Activated CD4-positive, alpha-beta T cell treated with anti-CD3 and anti-CD28 coated beads, Interleukin-2, amount 50 U/mL, for 24 hours (primary cell): ENCODE measurements at places on chromosomes 3 and 15.

GRCh38 chr3:186107215-186108105, 1.4 kb downstream of the ETV5 start:
- DNase-seq = no peak

GRCh38 chr15:89781891-89782618, 5.9 kb downstream of the MESP2 start:
- no peak for DNase-seq

DNA sequence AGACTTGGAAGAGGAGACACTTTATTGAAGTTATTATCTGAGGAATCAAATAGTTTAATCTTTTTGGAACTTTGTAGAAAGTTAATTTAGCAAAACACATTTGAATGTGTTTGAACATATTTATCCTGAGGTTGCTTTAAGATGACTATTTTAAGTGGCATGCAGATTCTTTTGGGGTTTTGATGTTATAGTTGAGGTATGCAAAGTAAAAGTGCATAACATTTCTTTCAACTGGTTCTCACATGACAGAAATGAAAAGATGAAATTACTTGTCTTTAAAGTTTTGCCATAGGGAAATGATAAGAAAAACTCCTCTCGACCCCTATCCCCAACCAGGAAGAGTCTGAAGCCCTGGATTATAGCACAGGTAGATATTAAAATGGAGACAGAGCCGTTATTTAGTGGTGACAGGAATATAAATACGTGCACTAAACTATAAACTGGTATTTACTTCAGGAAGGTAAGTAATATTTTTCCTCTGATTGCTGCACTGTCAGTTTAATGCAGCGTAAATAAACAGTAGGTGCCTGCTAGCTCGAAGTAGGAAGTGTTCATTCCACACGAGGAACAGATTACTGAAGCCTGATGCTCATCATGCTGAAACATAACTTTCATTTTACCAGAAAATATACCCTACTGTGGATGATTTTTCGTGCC, 15.1 kb upstream of the SATB1 start:
- no peak for DNase-seq

- no peak for DNase-seq
Measured at GRCh38 chr3:149282836-149283235, 50.6 kb downstream of the TM4SF18 start.

GRCh38 chr3:98454929-98455328, 8.1 kb upstream of the OR5K1 start:
- DNase-seq = no peak

DNA sequence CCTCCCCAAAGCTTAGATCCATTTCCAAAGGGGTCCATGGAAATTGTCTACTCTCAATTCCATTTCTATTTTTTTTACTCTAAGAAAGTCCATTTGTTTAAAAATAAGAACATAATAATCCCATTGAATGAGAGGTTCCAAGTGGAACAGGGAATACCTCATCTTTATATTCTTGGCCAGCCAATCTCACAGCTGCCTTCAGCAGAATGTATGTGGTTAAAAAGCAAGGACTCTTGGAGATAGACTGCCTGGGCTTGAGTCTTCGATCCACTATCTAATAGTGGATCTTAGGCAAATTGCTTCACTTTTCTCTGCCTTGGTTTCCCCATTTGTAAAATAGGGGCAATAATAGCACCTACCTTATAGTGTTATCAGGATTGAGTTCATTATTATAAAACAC, 24.5 kb upstream of the CAPN7 start:
- no peak for DNase-seq

GRCh38 chr15:79185199-79185598, 94.6 kb upstream of the RASGRF1 start:
- DNase-seq = no peak

DNA sequence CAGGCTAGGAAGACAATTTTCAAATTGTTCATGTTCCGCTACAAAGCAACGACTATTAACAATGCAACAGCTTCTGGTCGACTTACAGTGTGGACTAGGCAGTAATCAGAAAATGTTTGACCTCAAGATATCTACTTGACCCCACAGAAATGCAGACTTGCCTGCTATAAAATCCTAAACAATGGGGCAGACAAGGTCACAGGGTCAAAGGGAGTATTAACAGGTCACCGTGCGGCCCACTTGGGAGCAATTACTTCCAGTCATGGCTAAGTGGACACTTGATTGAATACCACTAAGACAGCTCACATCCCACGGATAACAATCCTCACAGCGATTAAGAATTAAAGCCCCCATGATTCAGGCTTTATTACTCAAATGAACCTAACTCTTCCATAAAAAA, 58.9 kb downstream of the FOXP1 start:
- DNase-seq = no peak

DNA sequence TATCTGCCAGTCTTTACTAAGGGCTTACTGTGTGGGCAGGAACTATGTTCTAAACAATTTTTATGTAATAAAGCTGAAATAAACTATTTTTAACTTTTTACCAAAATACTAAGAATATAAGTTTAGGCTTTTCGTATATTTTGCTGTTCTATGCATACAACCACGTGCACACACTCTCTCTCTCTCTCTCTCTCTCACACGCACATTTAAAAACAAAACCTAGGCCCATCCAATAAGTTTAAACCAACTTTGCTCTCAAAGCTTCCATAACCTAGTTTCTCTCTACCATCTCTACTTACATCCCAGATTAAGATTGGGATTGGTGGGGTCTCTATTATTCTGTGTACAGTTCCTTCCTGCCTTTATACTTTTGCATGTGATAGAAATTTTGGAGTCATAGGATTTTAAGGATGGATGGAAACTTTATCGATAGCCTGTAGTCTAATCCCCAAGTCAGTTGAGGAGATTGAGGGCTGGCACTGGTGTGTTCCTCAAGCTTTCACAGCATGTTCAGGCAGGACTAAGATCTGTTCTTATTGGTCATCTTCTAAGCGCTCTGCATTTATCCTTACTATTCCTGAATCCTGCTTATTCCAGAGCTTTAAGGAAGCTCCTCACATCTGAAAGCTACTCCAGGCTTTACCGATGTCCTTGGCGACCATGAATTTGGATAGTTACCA, 1.8 kb downstream of the GPR171 start:
- DNase-seq = no peak

DNA sequence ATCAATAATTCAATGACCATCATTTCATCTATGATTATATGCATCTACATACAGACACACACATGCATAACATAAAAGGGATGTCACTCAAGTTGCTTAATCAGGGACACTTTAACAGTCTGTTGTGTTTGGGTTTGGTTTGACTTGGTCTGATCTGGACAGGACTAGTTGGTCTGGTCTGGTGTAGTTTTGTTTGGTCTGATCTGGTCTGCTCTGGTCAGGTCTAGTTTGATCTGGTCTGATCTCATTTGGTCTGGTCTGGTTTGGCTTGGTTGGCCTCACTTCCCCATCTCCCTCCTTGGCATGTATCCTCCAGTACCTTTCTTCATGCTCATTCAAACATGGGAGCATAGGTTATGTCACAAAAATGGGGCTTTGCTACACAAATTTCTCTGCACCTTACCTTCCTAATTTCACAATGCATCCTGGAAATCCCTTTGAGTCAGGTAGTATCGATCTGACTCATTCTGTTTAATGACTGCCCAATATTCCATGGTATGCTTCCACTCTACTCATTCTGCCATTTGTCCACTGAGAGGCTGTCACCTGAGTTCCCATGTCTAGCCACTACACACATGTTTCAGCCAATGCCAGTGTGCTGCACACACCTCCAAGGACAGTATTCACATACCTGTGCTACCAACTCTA, 73.0 kb upstream of the TPM1 start:
- DNase-seq = no peak

- DNase-seq = no peak
Measured at GRCh38 chr15:60065951-60066350, 61.8 kb downstream of the FOXB1 start.

GRCh38 chr15:67911727-67912126, 71.9 kb upstream of the RNU6-1 start:
- no peak for DNase-seq
